ENCODE measurements at places on chromosomes 13 and 19. TPM values are rescaled to one million over a fixed set of nuclear protein-coding genes. Genes with fewer than 3 reads are reported as not detected.

DNA sequence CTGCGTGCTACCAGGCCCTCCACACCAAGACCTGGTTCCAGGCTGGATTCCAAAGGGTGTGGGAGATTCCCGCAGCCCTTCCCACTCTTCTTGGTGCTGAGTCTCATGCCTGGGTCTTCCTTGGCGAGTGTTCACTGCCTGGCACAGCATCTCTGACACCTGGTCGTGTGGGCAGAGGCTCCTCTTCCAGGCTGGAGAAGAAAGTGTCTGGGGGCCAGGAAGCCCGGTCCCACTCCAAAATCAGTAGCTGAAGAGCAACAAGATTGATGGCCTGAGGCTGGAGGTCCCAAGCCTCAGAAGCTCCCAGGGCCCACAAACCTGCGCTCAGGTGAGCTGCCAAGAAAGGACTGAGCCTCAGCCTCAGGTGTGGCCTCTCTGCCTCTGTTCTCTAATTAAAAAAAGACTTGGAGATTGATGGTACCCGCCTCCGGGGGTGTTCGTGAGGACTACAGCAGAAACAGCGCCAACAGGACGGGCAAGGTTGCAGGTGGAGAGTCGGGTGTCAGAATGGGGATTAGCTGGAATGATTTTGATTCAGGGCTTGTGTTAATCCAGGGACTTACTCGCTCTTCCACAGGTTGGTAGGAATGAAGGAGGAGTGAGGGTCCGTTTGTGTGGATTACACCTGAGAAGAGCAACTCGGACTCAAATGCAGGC lies 217.5 kb downstream of the TEX29 start:
- no peak for DNase-seq

The NMRK2 gene
- total RNA-seq, result not detected

The PRTN3 gene
- not detected for total RNA-seq

DNA sequence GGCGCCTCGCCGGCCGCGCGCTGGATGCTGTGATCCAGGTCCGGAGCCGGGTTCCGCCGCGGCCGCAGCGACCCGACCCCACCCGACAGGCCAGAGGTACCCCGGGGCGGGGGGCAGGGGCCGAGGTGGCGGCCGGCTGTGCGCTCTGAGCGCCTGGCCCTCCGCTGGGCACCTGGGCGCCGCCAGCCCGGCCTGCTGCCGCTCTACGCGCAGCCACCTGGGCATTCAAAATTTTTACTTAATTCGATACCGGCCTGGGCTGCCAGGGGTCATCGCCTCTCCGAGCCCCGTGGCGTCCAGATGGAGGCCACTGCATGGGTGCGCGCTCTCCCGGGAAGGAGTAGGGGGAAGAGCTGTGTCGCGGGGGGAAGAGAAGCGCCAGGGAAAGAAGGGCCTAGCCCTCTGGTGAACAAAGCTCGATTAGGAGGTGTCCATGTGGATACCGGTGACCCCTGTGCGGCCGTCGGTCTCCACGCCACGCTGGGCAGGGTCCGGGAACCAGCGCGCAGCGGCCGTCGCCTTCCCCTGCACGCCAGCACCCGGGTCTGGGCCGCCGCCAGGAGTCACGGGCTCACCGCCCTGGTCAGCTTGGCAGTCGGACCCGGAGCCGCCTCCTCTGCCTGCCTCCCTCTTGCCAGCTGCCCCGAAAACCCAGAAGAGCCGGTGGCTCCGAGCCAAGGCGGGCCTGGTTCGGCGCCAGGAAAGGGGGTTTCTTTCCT lies 666 bp downstream of the BIVM start:
- no peak for DNase-seq

DNA sequence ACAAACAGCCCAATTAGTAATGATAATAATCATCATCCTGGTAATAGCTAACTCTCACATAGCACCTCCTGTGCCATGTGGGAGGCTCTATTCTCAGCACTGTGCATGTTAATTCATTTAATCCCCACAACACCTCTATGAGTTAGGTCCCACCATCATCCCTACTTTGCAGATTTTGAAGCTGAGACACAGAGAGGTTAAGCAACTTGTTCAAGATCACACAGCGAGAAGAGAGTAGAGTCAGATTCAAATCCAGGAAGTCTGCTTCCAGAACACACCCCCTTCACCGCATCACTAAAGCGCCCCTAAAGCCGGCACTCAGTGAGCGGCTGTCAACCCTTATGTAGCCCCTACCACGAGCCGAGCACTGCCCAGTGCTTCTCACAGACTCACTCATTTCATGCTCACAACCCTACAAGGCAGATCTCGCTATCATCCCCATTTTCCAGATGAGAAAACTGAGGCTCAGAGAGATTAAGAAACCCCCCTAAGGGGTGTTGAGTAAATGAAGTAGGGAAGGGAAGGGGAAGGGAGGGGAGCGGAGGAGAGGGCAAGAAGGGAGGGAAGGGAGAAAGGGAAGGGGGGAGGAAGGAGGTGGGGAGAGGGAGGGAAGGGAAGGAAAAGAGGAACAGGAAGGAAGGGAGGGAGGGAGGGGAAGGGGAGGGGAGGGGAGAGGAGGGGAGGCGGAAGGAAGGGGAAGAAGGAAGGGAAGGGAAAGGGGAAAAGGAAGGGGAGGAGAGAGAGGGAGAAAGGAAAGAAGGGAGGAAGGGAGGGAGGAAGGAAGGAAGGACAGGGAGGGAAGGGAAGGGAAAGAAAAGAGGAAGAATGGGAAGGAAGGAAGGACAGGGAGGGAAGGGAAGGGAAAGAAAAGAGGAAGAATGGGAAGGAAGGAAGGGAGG lies 16.4 kb downstream of the EMP3 start:
- no peak for DNase-seq

The TEX101 gene
- total RNA-seq, result not detected

DNA sequence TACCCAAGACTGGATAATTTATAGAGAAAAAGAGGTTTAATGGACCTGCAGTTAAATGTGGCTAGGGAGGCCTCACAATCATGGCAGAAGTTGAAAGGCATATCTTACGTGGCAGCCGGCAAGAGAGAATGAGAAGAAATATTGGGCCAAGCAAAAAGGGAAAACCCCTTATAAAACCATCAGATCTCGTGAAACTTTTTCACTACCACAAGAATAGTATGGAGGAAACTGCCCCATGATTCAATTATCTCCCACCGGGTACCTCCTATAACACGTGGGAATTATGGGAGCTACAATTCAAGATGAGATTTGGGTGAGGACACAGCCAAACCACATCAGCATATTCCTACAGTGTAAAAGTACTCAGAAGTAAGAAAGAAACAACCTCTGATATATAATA lies 4.7 kb upstream of the KBTBD7 start:
- no peak for DNase-seq

The C5AR1 gene
- not detected for total RNA-seq

- DNase-seq, result no peak
Observed at GRCh38 chr13:109163037-109163379, 533.6 kb downstream of the MYO16 start.

The FGF14 gene
- 0.06 TPM for total RNA-seq

DNA sequence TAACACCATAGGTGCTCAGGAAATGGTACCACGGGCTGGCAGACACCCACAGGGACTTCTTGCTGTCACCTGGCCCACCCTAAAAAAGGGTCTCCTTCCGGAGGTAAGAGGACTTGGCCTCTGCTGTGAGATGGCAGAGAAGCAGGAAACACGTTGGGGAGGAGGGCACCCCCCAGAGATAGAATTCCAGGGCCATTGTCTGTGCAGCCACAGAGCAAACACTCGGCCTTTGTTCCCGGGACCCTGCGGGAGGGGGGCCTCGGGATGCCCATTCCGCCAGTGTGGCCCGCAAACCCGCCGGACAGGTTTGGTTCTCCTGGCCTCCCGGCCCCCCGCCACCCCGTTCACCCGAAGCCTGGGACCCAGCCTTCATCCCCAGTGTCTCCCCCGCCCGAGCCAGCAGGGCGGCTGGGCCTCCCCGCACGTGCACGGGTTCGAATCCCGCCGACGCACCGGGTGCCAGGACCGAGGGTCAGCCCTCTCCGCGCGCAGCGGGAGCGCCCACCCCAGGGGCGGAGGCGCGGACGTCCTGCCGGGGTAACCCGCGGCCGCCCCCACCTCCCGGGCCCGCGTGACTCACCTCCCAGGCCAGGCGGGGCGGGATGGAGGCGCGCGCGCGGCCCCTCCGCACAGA lies 714 bp downstream of the PLPP2 start:
- DNase-seq, result no peak

GRCh38 chr19:7888145-7888825 lies at the start of gene LRRC8E:
Gene LRRC8E (plus strand): TSS chr19:7888510. CDS start chr19:7895604, 7,094 bp downstream.
- peak; percentile 15 for DNase-seq

The SMAD9 gene
- total RNA-seq, result 6.8 TPM

GRCh38 chr13:20953245-20953931 lies 50.8 kb upstream of the XPO4 start:
- DNase-seq, result no peak

The BEST2 gene
- total RNA-seq, result 0.45 TPM

- DNase-seq, result peak; percentile 57
Observed at GRCh38 chr13:106143392-106143791, 392.1 kb downstream of the EFNB2 start.

- DNase-seq, result no peak
Observed at GRCh38 chr13:22629374-22629773, 551.4 kb upstream of the SGCG start.

DNA sequence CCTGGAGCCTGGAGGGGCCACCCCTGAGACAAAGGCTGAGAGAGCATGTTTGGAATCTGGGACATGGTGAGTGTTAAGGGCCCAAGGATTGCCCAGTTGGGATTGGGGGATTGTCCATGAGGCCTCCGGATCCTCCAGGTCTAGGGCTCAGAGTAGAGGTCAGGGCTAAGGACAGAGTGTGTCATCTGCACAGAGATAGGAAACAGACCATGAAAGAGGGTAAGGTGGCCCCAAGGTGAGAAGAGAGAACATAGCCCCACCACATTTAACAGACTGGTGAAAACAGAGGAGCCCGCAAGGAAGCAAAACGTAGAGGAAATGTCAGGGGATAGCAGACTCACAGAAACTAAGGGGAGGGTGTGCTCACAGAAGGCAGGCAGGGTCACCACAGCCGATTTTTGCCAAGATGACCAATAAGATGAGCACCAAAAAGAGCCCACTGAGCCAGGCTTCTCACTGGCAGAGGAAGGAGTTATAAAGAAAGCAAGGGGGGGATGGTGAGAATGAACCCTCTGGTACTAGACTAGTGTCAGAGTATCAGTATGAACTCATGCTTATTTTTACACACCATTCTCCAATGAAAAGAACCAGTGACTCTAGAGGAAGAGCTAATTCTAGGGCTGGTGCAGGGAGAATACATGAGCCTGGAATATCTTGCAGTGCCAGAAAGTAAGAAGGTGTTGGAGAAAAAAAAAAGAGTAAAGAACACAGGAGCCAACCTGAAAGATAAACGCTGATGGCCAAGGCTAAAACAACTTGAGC lies 17.5 kb downstream of the DYRK1B start:
- DNase-seq, result no peak

GRCh38 chr19:55777528-55777927 lies 8.6 kb downstream of the RFPL4AL1 start:
- no peak for DNase-seq

The C19orf53 gene
- 172 TPM for total RNA-seq

The ALDH16A1 gene
- total RNA-seq, result 42.6 TPM

Measured in LHCN-M2 (cell line).